Natural killer cell (primary cell): ENCODE measurements at places on chromosomes 12 and 14. TPM values are rescaled to one million over a fixed set of nuclear protein-coding genes. Genes with fewer than 3 reads are reported as not detected.

The KRT86 gene
- 2.7 TPM for total RNA-seq

The TRPV4 gene
- not detected for total RNA-seq

The PRIM1 gene
- total RNA-seq: 10.4 TPM

The CLEC4C gene
- total RNA-seq: not detected

The IL23A gene
- 2.7 TPM for total RNA-seq

The CRADD gene
- 26.4 TPM for total RNA-seq

The DGLUCY gene
- 110 TPM for total RNA-seq

The RTL1 gene
- not detected for total RNA-seq

The ADCY4 gene
- 17.6 TPM for total RNA-seq

DNA sequence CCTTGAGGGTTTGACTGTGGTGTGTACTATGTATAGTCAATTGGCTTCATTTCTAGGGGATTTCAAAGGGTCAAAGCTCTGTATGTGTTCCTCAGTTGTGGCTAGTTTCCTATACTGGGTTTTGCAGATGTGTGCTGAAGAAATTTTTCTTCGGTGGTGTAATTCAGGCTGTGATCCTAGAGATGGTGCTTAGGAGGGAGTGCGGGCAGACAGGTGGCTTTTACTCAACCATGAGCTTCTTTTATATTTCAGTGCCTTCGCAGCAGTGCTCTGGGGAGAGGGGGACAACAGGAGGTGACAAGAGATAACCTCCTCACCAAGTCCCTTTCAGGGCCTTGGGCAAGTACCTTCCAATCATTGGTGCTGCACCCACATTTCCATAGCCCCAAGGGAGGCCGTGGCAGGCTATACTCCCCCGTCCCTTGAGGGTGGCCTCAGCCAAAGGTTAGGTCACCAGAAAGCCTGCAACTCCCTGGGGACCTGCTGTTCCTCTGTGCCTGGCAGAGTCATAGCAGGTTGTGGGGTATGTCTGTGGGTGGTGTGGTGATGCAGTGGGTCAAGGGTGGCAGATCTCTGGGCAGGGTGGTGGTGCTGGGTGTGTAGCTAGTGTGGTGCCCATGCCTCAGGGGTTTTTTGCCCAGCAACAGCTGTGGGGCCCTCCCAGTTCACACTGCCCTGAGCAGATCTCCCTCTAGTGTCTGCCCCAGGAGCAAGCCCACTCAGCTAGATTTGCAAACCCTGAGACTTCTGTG, 37.0 kb upstream of the TMX1 start:
- no peaks in the 10 kb centered on the region for H3K36me3 ChIP-seq
- peaks cover 5% of the 10 kb centered on the region for H3K4me1 ChIP-seq
- no peaks in the 10 kb centered on the region for H3K27me3 ChIP-seq

GRCh38 chr14:71711125-71711524, 221.1 kb upstream of the RGS6 start:
- H3K36me3 ChIP-seq: peaks cover 5% of the 10 kb centered on the region
- H3K27me3 ChIP-seq: no peaks in the 10 kb centered on the region
- no peak for DNase-seq
- H3K4me3 ChIP-seq: no peak overlapping the region
- H3K4me1 ChIP-seq: no peaks in the 10 kb centered on the region
- H3K27ac ChIP-seq: no peak overlapping the region

DNA sequence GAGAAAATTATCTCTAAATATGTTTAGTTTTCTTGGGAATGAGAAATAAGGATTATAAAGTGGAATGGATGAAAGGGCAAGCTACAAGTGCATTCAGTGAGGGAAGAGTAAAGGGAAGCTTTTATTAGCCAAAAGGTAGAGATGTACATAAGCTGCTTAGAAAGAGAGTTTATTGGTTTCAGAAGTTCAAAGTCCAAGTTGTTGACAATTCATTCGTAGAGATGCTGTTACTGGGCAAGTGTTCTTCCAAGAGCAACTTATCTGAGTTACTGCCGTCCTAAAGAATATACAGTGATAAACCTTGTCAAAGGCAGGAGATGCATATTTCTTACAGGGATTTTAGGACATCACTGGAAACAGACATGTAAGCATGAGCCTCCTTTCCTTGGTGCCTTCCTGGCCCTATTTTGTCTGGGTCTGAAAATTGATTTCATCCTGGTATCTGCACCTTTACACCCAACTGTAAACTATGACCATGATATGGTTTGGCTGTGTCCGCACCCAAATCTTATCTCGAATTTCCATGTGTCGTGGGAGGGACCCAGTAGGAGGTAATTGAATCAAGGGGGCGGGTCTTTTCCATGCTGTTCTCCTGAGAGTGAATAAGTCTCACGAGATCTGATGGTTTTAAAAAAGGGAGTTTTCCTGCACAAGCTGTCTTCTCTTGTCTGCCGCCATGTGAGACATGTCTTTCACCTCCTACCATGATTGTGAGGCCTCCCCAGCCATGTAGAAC, 46.8 kb downstream of the TRMT5 start:
- no peaks in the 10 kb centered on the region for H3K36me3 ChIP-seq
- H3K27ac ChIP-seq: no peak overlapping the region
- H3K4me1 ChIP-seq: no peaks in the 10 kb centered on the region
- H3K27me3 ChIP-seq: no peaks in the 10 kb centered on the region
- H3K4me3 ChIP-seq: no peak overlapping the region
- DNase-seq: no peak

DNA sequence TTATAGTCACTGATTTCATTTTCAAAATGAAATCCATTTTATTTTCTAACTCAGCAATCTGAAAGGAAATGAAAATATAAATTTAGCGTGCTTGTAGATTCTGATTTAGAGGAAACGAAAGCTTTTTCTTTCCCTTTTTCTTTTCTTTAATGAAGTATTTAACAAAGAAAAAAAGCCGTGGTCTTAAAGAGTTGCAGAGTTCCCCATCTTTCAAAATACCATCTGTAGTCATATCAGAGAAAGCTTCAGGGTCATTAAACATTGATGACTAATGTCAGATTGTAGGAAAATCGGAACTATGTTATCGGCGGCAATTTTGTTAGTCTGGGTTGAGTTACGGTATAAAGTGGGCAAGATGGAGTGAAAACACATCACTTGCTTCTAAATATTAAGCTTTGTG, 32.3 kb downstream of the DRAM1 start:
- no peaks in the 10 kb centered on the region for H3K27me3 ChIP-seq
- no peak overlapping the region for H3K27ac ChIP-seq
- H3K4me3 ChIP-seq: peak overlapping the region; percentile 14
- no peaks in the 10 kb centered on the region for H3K36me3 ChIP-seq
- no peaks in the 10 kb centered on the region for H3K4me1 ChIP-seq

- no peaks in the 10 kb centered on the region for H3K36me3 ChIP-seq
- no peaks in the 10 kb centered on the region for H3K4me1 ChIP-seq
- no peak overlapping the region for H3K4me3 ChIP-seq
Measured at GRCh38 chr12:50297996-50298395, 14.7 kb upstream of the LIMA1 start.

DNA sequence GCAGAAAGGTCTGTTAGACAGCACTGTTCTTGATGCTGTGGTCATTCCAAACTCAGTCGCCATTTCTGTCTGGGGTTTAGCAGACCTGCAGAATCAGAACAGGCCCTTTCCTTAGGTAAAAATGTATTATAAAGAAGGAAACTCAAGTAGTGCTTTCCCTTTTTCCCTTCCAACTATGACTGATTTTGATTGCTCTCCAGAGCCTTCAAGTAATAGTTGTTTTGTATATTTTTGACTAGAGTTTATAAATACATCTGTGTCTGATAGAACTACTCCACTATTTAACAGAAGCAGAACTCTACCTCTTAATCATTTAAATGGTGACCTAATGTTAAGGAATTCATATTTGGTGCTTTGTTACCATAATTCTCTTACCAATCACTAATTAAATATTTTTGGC, 74.0 kb downstream of the WNK1 start:
- H3K4me3 ChIP-seq: no peak overlapping the region
- no peak for DNase-seq
- H3K4me1 ChIP-seq: peaks cover 6% of the 10 kb centered on the region
- H3K27ac ChIP-seq: no peak overlapping the region

GRCh38 chr14:73240816-73241480, 3.6 kb downstream of the PAPLN start:
- no peak overlapping the region for H3K4me3 ChIP-seq
- H3K36me3 ChIP-seq: no peaks in the 10 kb centered on the region
- H3K4me1 ChIP-seq: peaks cover 29% of the 10 kb centered on the region
- no peak for DNase-seq

- H3K4me1 ChIP-seq: no peaks in the 10 kb centered on the region
- H3K27ac ChIP-seq: no peak overlapping the region
Measured at GRCh38 chr12:43154498-43155045, 397.4 kb downstream of the ADAMTS20 start.

- peaks cover 22% of the 10 kb centered on the region for H3K4me1 ChIP-seq
- no peak overlapping the region for H3K27ac ChIP-seq
- peak overlapping the region; percentile 18 for H3K4me3 ChIP-seq
- peaks cover 43% of the 10 kb centered on the region for H3K27me3 ChIP-seq
- H3K36me3 ChIP-seq: no peaks in the 10 kb centered on the region
Measured at GRCh38 chr12:20369305-20370013, 1.1 kb downstream of the PDE3A start.

DNA sequence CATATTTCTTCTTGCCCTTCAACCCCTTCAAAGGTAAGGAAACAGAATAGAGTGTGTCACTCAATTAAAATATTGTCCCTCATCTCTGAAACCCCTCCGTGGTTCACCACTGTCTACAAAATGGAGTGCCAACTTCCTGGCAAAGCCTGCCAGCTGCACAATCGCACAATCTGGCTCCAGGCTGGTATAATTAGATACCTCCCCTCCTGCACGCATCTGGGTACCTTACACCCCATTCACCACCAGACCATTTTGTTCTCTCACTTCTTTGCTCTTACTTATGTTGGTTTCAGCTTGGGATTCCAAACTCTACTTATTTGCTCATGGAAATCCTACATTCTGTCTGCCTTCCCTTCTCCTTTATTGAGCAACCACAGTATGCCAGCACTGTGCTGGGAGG, 314.9 kb downstream of the NUAK1 start:
- no peak overlapping the region for H3K27ac ChIP-seq
- no peak overlapping the region for H3K4me3 ChIP-seq
- DNase-seq: no peak
- no peaks in the 10 kb centered on the region for H3K36me3 ChIP-seq
- no peaks in the 10 kb centered on the region for H3K27me3 ChIP-seq
- H3K4me1 ChIP-seq: no peaks in the 10 kb centered on the region

DNA sequence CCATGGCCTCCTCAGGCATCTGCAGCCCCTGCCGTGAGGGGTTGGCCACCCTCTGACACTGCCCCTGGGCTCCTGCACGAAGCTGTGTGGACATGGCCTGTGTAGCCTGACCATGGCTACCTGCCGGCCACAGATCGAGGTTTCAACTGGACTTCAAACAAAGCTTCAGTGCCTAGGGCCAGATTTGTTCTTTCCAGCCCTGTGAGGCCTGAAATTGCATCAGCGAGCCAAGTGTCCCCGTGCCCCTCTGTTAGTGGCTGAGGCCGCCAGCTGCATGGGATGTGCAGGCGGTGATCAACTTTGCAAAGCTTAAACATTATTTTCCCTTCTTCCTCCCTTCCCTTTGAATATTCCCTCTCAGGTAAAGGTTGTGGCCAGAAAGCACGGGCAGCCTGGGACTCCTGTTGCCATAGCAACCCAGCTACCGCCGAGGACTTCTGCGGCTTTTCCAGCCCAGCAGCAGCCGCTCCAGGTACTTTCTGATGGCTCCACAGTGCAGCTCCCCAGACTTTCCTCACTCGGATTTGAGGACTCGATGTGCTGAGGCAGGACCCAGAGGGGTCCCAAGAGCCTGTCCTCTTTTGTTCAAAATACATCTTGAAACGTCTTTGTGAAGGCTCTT, 35.8 kb downstream of the DDX51 start:
- H3K27ac ChIP-seq: no peak overlapping the region
- no peak overlapping the region for H3K4me3 ChIP-seq
- no peak for DNase-seq
- H3K4me1 ChIP-seq: no peaks in the 10 kb centered on the region
- H3K36me3 ChIP-seq: peaks cover 22% of the 10 kb centered on the region

- no peak overlapping the region for H3K4me3 ChIP-seq
- no peak for DNase-seq
- no peak overlapping the region for H3K27ac ChIP-seq
- H3K4me1 ChIP-seq: peaks cover 9% of the 10 kb centered on the region
- no peaks in the 10 kb centered on the region for H3K36me3 ChIP-seq
Measured at GRCh38 chr14:53183611-53184010, 30.5 kb upstream of the DDHD1 start.

- DNase-seq: no peak
- H3K4me1 ChIP-seq: no peaks in the 10 kb centered on the region
- no peaks in the 10 kb centered on the region for H3K36me3 ChIP-seq
- H3K4me3 ChIP-seq: no peak overlapping the region
Measured at GRCh38 chr12:58268069-58268468, 326.7 kb downstream of the ATP23 start.

- no peak overlapping the region for H3K4me3 ChIP-seq
- DNase-seq: peak; percentile 93
- no peaks in the 10 kb centered on the region for H3K36me3 ChIP-seq
- peak overlapping the region; percentile 77 for H3K27ac ChIP-seq
Measured at GRCh38 chr12:57899010-57899662, 42.2 kb upstream of the ATP23 start.

DNA sequence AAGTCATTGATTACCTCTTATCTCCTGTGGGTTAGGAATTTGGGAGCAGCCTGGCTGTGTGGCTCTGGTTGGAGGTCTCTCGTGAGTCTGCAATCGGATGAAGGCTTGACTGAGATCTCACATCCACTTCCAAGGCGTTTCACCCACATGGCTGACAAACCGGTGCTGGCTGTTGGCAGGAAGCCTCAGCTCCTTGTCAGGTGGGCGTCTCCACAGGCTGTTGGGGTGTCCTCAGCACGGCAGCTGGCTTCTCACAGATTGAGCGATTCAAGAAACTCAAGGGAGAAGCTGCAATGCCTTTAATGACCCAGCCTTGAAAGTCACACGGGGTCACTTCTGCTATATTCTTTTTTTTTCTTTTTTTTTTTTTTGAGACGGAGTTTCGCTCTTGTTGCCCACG, 28.6 kb upstream of the CORO1C start:
- DNase-seq: no peak
- no peak overlapping the region for H3K4me3 ChIP-seq

GRCh38 chr14:77141214-77142004, at the start of gene ZDHHC22:
TSS of gene ZDHHC22 (minus strand) at chr14:77141791. CDS start at chr14:77139738, 2,053 bp downstream.
- no peak within 1 kb of the TSS for H3K27ac ChIP-seq
- peaks cover 17% of the 10 kb centered on the region for H3K4me1 ChIP-seq
- H3K36me3 ChIP-seq: no peaks in the 10 kb centered on the region
- DNase-seq: peak; percentile 17
- no peak within 1 kb of the TSS for H3K4me3 ChIP-seq

- no peaks in the 10 kb centered on the region for H3K36me3 ChIP-seq
- H3K4me1 ChIP-seq: no peaks in the 10 kb centered on the region
- H3K27me3 ChIP-seq: no peaks in the 10 kb centered on the region
- peak; percentile 28 for DNase-seq
- H3K27ac ChIP-seq: no peak overlapping the region
Measured at GRCh38 chr12:61993734-61994345, 266.4 kb upstream of the USP15 start.

DNA sequence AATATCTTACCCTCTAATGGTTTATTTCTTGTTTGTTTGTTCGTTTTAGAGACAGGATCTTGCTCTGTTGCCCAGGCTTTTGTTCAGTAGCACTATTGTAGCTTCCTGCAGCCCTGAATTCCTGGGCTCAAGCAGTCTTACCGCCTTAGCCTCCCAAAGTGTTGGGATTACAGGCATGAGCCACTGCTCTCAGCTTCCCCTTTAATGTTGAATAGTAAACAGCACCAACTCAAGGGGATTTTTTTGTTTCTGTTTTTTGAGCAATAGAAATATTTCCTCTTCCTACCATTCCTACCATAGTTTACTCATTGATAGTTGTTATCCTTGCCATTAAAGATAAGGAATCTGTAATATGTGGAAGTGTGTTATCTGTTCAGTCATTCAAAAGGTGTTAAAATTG, 10.7 kb downstream of the ARID4A start:
- H3K4me3 ChIP-seq: no peak overlapping the region
- H3K27me3 ChIP-seq: no peaks in the 10 kb centered on the region
- no peak for DNase-seq
- H3K27ac ChIP-seq: no peak overlapping the region
- no peaks in the 10 kb centered on the region for H3K4me1 ChIP-seq
